Adrenal gland (tissue), 19 donors: ENCODE measurements at places on chromosomes 2 and 18. TPM values are rescaled to one million over a fixed set of nuclear protein-coding genes. Genes with fewer than 3 reads are reported as not detected.

DNA sequence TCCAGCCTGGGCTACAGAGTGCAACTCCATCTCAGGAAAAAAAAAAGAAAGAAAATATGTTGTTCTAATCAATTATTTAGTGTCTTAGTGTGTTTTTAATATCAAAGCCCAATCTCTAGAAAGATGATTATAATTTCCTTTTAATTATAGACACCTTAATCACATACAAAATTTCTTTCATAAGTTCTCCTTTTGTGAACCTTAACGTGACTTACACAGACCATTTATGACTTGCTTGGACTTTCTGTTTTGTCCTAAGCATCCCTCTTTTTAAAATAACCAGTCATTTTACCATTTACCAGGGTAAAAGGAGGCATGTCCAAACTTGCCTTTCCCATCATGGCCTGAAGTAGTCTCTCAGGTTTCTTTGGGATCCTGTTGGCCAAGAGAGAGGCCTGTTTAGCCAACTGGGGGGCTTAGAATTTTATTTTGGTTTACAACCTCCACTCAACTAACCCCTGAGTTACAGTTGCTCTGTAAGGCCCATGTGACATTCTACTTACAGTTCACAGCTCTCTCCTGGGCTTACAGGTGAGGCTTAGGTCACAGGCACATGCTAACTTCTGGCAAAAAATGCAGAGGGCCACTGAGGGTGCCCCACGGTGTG is 23.9 kb upstream of the GPR155 start:
- no peaks in the 10 kb centered on the region for H3K36me3 ChIP-seq
- DNase-seq, result no peak
- no peak overlapping the region for H3K4me3 ChIP-seq
- no peaks in the 10 kb centered on the region for H3K4me1 ChIP-seq

DNA sequence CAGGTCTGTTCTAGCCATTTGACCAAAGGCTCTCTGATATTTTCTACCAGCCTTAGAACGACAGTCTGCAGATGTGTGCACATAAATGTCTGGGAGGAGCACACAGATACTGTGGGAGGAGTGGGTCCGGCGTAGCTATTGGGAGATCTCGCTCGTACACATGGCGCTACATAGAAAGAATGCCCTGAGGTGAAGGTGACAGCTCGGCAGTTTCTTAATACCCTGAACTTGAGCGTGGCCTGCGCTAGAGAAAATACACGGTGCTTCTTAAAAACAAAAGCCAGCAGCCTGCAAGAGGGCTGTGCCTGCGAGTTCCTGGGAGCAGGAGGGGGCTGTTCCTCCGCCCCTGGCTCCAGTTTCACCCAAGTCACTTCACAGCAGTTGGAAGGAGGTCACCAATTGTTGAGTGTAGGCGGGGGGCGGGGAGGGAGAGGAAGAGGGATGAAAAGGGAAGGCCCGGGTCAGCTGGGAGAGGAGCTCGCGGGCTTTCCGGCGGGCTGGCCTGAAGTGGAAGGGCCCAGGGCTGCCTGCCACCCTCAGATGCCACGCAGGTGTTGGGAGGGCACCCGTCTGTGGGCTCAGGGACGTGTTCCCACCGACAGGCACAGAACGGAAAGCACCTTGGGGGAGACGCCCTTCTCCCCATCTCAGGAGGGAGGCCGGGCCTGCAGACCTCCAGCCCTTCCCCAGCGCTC is 124.7 kb upstream of the ZNF516 start:
- peaks cover 30% of the 10 kb centered on the region for H3K4me1 ChIP-seq
- no peaks in the 10 kb centered on the region for H3K27me3 ChIP-seq
- H3K4me3 ChIP-seq, result no peak overlapping the region
- DNase-seq, result peak; percentile 74
- H3K27ac ChIP-seq, result peak overlapping the region; percentile 83

DNA sequence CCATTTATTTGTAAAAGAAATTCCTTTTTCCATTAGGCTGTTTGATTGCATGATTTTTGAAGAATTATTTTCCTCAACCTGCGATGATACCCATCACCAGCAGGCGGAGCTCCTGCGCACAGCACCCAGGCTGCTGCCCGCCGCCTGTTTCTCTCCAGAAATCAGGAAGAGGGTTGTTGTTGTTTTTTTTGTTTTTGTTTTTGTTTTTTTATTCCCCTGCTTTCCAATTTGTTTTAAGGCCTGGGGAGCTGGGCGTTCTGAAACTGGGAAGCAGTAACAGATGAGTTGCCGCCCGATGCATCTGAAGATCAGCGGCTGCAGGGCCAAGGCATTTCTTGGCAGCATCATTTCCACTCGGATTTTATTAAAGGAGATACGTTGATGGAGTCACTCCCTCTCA is 132.1 kb downstream of the MBP start:
- H3K36me3 ChIP-seq, result no peaks in the 10 kb centered on the region
- DNase-seq, result peak; percentile 47
- H3K4me3 ChIP-seq, result no peak overlapping the region
- no peak overlapping the region for H3K27ac ChIP-seq

DNA sequence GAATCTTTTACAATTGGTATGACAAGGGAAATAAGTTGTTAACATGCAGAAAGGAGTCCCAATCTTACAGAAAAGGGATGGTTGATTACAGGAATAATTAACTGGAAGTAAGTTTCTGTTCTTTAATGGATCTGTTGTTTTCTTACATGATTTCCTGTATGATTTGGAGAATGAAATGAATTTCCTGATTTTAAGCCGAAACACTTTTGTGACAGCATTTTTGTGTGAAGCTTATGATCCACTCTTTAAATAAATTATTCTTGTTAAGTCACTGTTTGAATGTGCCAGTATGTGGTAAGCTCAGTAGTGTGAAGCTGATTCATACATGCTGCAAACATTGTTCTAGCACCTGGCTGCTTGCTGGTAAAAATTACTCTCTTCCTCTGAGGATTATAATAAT is 516.2 kb downstream of the DCDC2C start:
- no peak overlapping the region for H3K4me3 ChIP-seq
- DNase-seq, result no peak
- H3K4me1 ChIP-seq, result no peaks in the 10 kb centered on the region
- H3K27ac ChIP-seq, result no peak overlapping the region
- H3K27me3 ChIP-seq, result no peaks in the 10 kb centered on the region

GRCh38 chr2:219228041-219228910 is 1.2 kb downstream of the ATG9A start:
- H3K36me3 ChIP-seq, result peaks cover 47% of the 10 kb centered on the region
- no peaks in the 10 kb centered on the region for H3K27me3 ChIP-seq
- no peak overlapping the region for H3K4me3 ChIP-seq
- peak overlapping the region; percentile 95 for H3K27ac ChIP-seq
- no peak for DNase-seq
- peaks cover 23% of the 10 kb centered on the region for H3K4me1 ChIP-seq

DNA sequence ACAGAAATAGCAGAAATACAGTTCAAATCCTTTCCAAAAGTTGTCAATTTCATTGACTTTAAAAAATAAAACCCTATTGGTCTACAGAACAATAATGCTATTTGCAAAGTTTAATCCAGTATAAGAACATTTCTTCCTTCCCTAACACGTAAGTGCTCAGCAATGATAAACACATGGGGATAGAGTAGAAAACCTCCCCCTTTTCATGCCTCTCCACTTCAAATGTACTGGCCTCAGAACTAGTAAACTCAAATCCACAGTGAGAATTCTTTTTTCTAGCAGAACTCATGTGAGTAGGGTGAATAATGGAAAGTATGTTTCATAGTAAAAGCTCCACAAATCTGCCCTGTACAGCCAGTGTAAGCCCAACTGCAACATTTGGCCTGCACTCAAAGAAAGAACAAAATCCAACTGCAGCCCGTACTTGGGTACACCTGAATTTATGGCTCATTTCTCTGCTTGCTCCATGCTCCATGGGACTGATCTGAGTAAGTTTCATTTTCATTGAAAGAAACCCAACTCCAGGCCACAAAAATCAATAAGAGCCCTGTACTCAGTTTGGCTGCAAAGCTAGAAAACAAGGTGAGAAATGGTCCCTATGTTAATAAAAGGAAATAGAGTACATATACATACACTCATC is 115.0 kb upstream of the RMDN2 start:
- no peaks in the 10 kb centered on the region for H3K4me1 ChIP-seq
- no peak for DNase-seq
- H3K36me3 ChIP-seq, result no peaks in the 10 kb centered on the region
- H3K27me3 ChIP-seq, result no peaks in the 10 kb centered on the region
- no peak overlapping the region for H3K4me3 ChIP-seq
- no peak overlapping the region for H3K27ac ChIP-seq

DNA sequence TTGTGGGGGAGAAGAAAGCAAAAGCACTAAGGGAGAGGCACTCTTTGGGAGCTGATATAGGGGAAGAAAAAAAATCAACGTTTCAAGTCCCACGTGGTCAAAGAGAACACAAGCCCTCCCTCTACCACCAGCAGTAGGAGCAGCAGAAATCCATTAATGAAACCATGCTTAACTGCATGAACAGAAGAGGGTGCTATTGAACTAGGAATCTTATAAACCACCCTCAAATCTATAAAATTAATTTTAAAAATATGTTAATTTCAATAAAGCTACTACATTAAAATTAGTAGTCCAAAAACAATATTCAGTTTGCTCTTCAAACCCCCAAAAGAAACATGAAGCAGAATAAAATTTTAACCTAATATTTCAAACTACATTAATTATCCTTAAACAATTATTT is 147.8 kb downstream of the TMEM18 start:
- H3K36me3 ChIP-seq, result no peaks in the 10 kb centered on the region
- H3K27ac ChIP-seq, result no peak overlapping the region
- no peaks in the 10 kb centered on the region for H3K27me3 ChIP-seq
- H3K4me3 ChIP-seq, result no peak overlapping the region

- H3K27me3 ChIP-seq, result no peaks in the 10 kb centered on the region
- no peak for DNase-seq
- peaks cover 32% of the 10 kb centered on the region for H3K36me3 ChIP-seq
- no peak overlapping the region for H3K4me3 ChIP-seq
- H3K27ac ChIP-seq, result peak overlapping the region; percentile 21
Measured at GRCh38 chr2:237091779-237092436, 6.2 kb downstream of the COPS8 start.

ARHGAP28 gene
- 3.3 TPM for total RNA-seq

EEF1B2 gene
- total RNA-seq, result 479 TPM
